Lower lobe of right lung (tissue), 2 donors: ENCODE measurements at places on chromosomes 12 and 14. TPM values are rescaled to one million over a fixed set of nuclear protein-coding genes. Genes with fewer than 3 reads are reported as not detected.

Gene INSM2
- total RNA-seq: not detected

GRCh38 chr12:104790296-104791125 lies 167.6 kb downstream of the SLC41A2 start:
- no peak overlapping the region for H3K4me3 ChIP-seq
- DNase-seq: peak; percentile 75
- H3K27me3 ChIP-seq: no peaks in the 10 kb centered on the region

GRCh38 chr14:49924852-49925251 lies 32.0 kb downstream of the ARF6 start:
- no peaks in the 10 kb centered on the region for H3K36me3 ChIP-seq
- no peak overlapping the region for H3K27ac ChIP-seq

DNA sequence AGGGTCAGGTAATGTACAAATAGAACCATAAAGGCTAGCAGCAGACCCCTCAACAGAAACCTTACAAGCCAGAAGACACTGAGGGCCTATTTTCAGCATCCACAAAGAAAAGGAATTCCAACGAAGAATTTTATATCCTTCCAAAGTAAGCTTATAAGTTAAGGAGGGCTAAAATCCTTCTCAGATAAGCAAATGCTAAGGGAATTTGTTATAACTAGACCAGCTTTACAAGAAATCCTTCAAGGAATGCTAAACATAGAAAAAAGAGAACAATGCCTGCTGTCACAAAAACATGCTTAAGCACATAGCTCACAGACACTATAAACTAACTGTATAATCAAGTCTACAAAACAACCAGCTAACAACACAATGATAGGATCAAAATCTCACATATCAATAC lies 130.7 kb upstream of the RPL10L start:
- H3K4me3 ChIP-seq: no peak overlapping the region
- H3K4me1 ChIP-seq: no peaks in the 10 kb centered on the region
- H3K27me3 ChIP-seq: no peaks in the 10 kb centered on the region
- no peaks in the 10 kb centered on the region for H3K36me3 ChIP-seq

- H3K27ac ChIP-seq: no peak overlapping the region
- no peaks in the 10 kb centered on the region for H3K36me3 ChIP-seq
- H3K27me3 ChIP-seq: no peaks in the 10 kb centered on the region
- DNase-seq: no peak
- H3K4me3 ChIP-seq: no peak overlapping the region
These were observed 60.2 kb upstream of the ATP2B1 start for GRCh38 chr12:89768586-89769482.

DNA sequence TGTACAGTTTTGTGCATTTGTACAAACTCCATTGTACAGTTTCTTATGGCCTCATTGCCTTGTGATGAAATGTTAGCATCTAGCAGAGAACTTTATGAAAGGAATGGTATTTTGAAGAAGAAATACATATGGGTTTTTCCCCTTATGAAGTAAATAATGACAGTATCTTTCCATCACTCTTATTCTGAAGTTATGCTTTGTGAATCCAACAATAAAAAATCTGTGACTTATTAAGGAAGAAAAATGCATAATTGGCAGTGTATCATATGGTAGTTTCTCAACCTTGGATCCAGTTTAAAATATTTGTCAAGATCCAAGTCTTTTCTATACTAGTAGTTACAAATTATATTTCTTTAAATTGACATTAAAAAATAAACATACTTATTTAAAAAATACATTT lies 859.1 kb upstream of the FLRT2 start:
- no peaks in the 10 kb centered on the region for H3K36me3 ChIP-seq
- H3K4me3 ChIP-seq: no peak overlapping the region
- H3K4me1 ChIP-seq: no peaks in the 10 kb centered on the region
- DNase-seq: no peak
- no peak overlapping the region for H3K27ac ChIP-seq
- H3K27me3 ChIP-seq: no peaks in the 10 kb centered on the region

- H3K4me3 ChIP-seq: peak overlapping the region; percentile 51
- peak; percentile 73 for DNase-seq
- H3K27ac ChIP-seq: no peak overlapping the region
- no peaks in the 10 kb centered on the region for H3K36me3 ChIP-seq
These were observed 58.5 kb upstream of the TMPO start for GRCh38 chr12:98456576-98457573.
